ENCODE measurements at places on chromosomes 12 and 14.

DNA sequence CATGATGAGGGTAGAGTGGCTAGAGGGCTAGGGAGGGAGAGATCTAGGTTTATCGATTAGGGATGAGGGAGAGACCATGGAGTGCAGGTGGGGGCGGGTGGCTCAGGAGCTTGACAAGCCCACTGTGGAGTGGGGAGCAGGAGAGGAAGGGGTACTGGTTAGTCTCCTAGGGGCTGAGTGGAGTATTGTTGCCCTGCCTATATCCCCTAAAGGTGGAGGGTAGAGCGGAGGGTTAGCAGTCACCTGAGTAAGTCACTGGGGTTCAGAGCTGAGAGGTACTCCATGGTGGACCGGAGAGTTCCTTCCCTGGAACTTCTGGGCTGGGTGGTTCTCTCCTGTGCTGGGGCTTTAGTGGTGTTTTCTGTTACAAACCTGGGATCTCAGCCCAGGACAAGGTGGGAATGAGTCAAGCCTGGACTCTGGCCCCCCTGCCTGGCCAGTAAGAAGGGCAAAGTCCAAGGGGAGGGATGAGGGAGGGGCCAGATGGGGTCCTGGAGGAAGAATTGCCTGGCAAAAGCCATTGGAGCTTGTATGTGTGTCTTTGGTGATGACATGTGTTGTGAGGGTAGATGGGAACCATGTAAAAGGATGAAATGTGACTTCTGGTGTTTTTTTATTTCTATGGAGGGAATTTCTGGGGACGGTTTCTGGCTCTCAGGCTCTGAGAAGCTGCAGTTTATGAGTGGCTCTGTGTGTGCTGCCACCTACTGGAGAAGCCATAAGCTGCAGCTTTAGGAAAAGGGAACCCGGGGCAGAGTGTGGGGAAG is at the start of gene CIDEB:
Gene CIDEB (minus strand): TSS at position 403 of the 767 bp plus-strand sequence. CDS start 119 bp downstream, at position 284.
- peak; percentile 62 for DNase-seq

DNA sequence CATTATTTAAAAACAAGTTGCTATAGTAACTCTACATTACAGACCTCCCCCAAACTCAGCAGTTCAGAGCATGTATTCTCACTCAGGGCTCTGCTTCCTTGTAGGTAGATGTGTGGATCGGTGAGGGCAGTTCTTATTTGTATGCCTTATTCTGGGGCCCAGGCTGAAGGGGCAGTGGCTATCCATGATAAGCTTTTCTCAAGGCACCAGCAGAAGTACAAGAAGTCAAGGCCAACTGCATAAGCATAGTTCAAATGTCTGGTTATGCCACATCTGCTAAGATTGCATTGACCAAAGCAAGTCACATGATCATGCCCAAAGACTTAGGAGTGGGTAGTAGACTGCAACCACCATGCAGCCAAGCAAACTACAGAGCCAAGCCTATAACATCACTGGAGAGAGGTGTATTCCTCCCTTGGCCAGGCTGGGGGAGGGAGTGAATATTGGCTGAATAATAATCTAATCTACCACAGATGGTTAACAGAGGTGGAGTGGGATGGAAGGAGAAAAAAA is 4.6 kb downstream of the PSEN1 start:
- no peak for DNase-seq

- DNase-seq = no peak
Observed at GRCh38 chr12:93022603-93023340, 93.7 kb upstream of the EEA1 start.

DNA sequence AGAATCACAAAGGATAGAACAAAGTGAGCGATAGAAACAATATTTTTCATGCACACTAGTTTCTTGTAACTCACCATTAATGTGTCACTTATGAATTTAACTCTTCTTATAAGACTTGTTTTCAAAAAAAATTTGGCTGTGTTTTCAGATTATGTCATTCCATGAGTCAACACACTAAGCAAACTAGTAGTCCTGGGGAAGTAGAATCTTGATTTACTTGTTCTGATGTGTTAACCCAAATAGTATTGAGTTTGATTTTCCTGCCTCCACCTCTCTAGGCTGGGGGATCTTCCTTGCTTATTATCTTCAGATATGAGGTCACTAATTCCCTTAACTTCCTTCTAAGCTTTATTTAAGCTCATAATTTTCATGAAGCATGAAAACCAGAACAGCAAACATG is 151.0 kb upstream of the SEL1L start:
- DNase-seq = no peak

DNA sequence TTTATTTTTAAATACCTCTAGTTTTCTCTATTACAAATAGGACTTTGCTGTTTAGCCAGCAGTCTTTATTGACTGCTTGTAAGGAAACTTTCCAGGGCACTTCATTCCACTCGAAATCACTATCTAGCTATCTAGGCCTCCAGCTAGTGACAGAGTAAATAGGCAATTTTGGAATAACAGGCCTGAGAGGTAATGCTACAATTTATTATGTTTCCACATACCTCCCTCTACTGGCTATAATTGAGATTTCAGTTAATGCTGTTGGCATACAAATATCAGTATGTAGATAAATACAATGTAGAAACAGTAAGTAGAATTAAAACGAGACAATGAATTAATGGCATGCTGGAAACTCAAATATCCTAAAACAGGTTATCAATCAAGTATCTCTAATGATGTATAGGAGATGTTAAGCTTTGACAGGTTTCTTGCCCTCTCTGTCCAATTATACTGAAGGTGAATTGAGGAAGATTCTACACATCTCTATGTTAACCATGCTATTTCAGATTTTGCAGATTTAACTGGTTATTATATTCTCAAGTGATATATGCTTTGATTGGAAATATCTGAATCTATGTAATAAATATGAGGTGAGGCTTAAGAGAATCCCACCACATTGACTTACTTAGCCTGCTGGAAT is 7.2 kb downstream of the DTD2 start:
- DNase-seq = peak; percentile 62

DNA sequence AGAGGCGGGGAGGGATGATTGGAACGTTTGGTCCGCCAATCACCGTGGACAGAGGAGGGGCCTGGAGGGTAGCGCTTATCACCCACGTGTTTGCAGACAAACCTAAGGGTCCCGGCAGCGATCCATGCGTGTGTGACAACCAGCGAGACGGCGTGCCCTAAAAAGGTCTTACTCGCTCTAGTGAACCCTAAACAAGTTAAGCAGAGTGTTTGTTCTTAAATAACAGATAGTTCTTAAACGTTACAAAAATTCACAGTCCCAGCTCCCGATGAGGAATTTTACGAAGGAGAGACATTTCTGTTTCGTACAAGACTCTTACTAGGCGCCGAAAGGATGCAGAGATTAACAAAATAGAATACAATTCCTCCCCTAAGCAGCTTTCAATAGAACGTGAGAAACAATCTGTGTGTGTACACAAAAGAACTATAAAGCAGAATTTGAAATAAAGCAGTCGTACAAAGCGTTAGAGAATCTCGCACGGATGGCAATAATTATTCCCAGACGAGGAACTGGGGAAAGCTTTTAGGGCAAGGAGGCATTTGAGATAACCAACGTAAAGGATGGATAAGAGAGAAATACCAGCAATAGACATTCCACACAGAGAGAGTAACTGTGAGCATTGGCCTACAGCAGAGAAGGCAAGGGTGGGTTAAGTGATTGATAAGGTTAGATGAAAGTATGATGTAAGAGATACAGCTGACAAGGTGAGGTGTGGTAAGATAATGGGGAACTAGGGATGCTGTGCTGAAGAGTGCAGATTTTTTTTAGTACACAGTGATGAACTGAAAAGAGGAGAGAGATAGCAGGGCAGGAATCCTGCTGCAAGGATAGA is 831 bp upstream of the RPS6KA5 start:
- DNase-seq = no peak

DNA sequence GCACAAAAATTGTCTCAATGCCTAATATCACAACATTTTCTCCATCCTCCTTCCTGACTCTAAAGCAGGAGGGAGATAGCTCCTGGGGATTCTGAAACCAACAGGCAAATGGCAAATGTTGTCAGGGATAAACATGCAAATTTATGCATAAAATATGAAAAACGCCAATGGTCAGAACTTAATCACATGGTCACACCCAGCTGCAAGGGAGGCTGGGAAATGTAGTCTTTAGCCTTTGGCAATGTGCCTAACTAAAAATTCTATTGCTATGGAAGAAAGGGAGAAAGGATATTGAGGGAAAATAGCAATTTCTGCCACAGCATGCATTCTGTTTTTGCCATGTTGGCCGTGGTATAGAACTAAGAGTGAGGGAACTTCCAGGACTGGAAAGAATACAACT is 11.7 kb upstream of the OASL start:
- no peak for DNase-seq

DNA sequence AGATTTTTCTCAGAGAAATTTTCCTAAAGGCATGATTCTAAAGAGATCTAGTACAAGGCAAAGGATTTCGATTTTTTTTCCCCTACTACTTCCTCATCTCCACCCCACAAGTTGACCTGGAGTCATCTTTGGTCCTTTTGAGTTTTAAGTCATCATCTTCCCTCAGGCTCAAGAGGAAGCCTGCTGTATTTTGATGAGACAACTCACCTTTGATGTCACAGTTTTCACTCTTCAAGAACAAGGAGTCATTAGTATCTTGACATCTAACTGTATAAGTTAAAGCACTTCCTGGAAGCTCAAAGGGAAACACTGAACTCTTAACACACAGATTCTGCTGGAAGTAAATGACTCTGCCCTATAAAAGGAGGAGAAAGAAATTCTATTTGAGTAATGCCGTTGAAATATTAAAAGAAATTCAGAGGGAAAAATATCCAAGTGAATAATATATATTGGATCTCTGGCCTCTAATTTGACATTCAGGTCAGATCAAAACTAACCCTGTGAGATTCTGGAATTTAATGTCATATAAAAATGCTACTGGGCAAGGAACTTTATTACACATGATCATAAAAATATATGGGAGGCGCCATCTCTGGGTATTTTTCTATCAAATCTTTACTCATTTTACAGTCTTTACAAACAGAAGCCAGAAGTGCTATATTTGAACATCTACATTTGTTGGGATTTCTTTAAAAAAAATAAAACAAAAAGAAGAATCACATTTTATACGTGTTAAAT is 435.0 kb downstream of the NRXN3 start:
- DNase-seq = no peak

All from HTR-8/SVneo (cell line).